ENCODE measurements at places on chromosomes 3 and 15.

DNA sequence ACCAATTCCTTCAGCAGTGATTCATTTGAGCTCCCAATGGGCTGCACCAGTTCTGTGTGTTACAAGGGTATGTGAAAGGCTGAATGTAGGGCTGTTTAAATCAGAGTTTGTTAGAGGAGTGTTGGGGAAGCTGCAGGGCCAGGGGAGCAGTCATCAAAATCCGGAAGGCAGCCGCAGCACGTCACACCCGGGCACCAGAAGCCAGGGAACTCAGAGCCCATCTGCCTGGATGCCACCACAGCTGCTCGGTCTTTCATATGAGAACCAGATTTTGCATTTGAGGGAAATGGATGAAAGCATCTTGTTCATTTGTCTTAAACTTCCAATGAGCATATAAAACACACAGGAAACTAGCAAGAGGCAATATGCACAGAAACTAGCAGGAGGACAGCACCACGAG is 24.2 kb upstream of the NEO1 start:
- no peak for DNase-seq

DNA sequence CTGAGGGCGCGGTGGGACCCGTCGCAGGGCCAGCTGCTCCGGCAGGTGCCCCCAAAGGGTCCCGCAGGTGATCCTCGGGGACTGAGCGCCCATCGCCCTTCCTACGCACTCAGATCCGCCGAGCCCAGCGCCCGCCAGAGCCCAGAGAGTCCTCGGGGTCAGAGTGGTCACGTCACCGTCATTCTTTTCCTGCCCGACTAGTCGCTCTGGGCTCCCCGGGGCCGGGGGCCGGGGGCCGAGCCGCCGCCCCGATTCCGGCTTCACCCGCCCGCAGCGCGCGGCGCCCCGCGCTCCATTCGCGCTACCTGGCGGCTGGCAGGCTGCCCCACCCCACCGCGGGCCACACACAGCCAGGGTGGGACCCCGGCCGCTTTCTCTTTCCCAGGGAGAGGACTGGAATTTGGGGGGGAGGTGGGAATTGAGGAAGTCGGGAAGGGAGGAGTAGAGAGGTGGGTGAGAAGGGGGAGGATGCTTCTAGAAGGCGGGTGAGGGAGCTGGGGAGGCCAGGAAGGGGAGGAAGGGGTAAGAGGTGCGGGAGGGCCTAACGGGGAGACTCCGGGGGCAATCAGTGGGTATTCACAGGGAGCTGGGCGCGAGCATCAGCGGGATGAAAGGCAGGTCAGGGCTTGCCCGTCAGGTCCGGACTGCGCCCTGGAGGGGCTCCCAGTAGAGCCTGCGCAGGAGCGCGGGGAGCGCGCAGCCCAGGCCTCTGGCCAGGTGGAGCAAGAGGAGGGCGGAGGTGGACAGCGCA is 36.1 kb upstream of the EPHB3 start:
- DNase-seq: no peak

- no peak for DNase-seq
Measured at GRCh38 chr15:98281130-98281529, 320.6 kb downstream of the ARRDC4 start.

- DNase-seq: no peak
Measured at GRCh38 chr15:94360251-94360685, 128.9 kb downstream of the MCTP2 start.
